SW 1271 (cell line): ENCODE measurements at places on chromosomes 2 and 18.

- no peak for DNase-seq
Measured at GRCh38 chr2:25966531-25967270, 15.6 kb downstream of the KIF3C start.

DNA sequence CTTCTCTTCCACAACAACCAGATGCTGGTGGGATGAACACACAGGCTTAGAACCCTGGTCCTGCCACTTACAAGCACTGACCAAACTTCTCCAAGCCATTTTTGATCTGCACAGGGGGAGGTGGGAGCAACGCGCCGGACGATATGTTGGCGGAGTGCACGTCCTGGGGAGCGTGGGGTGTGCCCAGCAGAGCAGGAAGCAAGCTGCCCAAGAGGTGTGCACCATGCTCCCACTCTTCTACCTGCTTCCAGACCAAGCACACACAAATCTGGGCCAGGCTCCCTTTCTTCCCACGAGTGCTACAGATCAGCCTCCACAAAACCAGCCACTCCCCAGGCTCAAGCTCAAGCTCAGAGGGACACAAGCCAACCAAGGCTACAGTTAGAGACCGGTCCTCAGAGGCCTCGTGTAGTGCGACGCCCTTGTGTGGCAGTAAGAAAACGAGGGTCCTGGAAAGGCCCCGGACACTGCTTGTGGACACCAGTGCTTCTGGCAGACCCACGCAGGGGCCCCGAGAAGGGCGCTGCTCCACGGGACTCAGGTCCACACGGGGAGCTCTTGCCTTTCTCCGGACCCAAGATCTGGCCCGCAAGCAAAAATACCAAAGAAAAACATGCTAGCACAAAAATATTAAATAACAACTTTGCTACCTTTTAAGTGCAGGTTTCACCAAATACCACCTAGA is 52.0 kb downstream of the ANO7 start:
- no peak for DNase-seq

GRCh38 chr2:42245396-42245795 is 76.2 kb downstream of the EML4 start:
- DNase-seq = no peak

DNA sequence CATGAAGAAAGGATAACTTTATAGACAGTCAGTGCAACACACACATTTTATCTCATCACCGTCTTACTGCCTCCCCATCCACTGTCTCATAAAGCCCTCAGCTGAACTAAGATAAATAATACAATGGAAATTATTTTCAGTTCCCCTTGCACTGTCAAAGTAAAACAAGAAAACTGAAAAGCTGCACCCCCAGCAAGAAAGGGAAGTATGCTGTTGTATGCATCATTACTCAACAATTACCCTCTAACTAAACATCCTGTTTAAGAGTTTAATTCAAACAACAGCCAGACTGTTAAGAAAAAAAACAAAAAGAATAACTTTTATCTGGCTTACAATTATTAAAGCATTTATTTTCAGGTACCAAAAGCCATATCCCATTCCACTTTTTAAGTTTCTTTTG is 25.0 kb downstream of the MPPE1 start:
- DNase-seq = no peak

GRCh38 chr18:23939366-23939765 is 75.2 kb upstream of the TTC39C start:
- no peak for DNase-seq

- DNase-seq = no peak
Measured at GRCh38 chr2:69393963-69394362, 6.9 kb upstream of the GFPT1 start.

- DNase-seq = no peak
Measured at GRCh38 chr2:229090225-229090624, 180.9 kb downstream of the PID1 start.

DNA sequence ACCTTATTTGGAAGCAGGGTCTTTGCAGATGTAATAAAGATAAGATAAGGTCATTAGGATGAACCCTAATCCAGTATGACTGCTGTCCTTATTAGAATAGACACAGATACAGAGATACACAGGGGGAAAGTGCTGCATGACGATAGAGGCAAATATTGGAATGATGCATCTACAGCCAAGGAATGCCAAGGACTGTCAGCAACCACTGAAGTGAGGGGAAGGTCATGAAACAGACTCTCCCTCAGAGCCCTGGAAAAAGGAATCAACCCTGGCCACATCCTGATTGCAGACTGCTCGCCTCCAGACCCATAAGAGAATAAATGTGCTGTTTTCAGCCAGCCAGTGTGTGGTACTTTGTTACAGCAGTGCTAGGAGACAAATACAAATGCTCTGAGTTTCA is 14.8 kb downstream of the TMEM237 start:
- no peak for DNase-seq

DNA sequence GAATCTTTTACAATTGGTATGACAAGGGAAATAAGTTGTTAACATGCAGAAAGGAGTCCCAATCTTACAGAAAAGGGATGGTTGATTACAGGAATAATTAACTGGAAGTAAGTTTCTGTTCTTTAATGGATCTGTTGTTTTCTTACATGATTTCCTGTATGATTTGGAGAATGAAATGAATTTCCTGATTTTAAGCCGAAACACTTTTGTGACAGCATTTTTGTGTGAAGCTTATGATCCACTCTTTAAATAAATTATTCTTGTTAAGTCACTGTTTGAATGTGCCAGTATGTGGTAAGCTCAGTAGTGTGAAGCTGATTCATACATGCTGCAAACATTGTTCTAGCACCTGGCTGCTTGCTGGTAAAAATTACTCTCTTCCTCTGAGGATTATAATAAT is 516.2 kb downstream of the DCDC2C start:
- no peak for DNase-seq

- no peak for DNase-seq
Measured at GRCh38 chr18:36501100-36501499, 203.6 kb downstream of the FHOD3 start.

GRCh38 chr2:41920812-41921211 is 127.0 kb upstream of the PKDCC start:
- DNase-seq = no peak
